ENCODE measurements at places on chromosomes 11 and 22.

DNA sequence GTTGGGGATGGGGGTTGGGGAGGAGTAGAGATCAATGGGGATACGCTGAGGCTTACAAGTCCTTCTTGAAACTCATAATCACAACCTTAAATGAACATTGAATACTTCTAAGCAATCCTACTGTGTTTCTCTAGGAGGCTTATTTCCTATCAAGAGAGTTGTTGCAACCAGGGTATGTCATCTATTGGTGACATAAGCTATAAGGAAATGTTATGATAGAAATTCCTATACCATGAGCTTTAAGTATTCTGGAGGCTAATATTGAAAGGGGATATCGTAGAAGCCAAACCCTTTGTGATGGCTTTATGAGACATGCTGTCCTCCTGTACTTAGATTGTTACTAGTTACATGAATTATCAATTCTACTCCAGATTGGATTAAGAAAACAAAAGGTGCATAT is 72.9 kb downstream of the DKK3 start:
- no peak for DNase-seq

DNA sequence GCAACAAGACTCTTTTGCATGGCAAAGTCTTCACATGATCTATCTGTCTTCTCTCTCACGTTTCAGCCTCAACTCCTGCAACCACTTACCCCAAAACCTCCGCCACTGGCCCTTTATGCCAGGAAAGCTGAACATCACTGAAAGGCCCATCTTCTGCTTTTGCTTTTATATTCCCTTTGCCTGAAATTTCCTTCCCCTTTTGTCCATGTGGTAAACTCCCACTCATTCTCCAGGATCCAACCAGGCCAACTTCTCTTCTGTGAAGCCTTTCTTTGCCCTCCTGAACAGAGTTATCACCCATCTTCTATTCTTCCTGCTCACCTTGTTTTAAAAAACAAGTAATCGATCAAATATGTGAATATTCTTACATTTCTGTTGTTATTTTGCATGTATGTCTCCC is 117.8 kb downstream of the WNT11 start:
- no peak for DNase-seq

- DNase-seq, result no peak
Observed at GRCh38 chr11:115687934-115688333, 183.7 kb upstream of the CADM1 start.

DNA sequence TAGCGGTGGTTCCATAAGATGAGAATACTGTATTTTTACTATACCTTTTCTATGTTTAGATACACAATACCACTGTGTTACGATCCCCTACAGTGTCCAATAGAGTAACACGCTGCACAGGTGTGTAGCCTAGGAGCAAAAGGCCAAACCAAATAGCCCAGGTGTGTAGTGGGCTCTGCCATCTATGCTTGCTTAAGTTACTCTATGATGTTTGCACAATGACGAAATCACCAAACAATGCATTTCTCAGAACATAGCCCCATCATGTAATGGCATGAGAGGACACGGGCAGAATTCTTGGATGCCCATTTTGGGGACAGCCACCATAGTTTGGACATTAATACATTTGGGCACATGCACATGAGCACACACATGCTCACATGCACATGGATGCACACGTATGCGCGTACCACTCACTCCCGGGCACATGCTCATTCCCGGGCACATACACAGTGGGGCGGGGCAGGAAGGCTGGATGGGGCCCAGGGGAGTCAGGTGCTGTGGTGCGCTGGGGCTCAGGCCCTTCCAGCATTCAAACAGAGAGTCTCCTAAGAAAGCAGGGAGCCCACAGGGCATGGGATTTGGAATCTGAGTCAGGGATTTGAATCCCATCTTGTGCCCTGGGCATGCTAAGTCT is 51.1 kb downstream of the RTN4R start:
- DNase-seq, result no peak

- DNase-seq, result no peak
Observed at GRCh38 chr22:41280065-41280464, 5.9 kb downstream of the RANGAP1 start.

DNA sequence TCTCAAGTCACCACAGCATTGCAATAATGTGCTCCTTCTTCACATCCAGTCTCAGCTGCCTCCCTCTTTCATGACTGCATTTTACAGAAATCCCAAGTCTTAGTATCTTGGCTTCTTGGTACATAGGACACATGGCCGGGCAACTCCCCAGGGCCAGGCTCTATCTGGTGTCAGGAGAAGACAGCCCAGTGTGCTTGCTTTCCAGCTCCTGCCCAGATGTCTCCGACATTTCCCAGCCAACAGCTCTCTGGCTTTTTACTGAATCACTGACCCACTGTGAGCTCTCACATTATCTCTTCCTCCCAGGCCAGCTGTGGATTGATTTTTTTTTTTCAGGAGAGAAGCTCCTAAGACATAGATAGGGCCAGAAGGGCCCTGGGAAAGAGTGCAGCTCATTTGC is 346.0 kb upstream of the C11orf87 start:
- DNase-seq, result no peak

- DNase-seq, result no peak
Observed at GRCh38 chr11:73262851-73263495, 9.2 kb upstream of the P2RY6 start.

- no peak for DNase-seq
Observed at GRCh38 chr11:66011239-66011784, 496 bp upstream of the CST6 start.

- no peak for DNase-seq
Observed at GRCh38 chr11:46427364-46427763, 35.8 kb upstream of the CHRM4 start.

- peak; percentile 82 for DNase-seq
Observed at GRCh38 chr11:115244758-115245157, 259.5 kb downstream of the CADM1 start.

DNA sequence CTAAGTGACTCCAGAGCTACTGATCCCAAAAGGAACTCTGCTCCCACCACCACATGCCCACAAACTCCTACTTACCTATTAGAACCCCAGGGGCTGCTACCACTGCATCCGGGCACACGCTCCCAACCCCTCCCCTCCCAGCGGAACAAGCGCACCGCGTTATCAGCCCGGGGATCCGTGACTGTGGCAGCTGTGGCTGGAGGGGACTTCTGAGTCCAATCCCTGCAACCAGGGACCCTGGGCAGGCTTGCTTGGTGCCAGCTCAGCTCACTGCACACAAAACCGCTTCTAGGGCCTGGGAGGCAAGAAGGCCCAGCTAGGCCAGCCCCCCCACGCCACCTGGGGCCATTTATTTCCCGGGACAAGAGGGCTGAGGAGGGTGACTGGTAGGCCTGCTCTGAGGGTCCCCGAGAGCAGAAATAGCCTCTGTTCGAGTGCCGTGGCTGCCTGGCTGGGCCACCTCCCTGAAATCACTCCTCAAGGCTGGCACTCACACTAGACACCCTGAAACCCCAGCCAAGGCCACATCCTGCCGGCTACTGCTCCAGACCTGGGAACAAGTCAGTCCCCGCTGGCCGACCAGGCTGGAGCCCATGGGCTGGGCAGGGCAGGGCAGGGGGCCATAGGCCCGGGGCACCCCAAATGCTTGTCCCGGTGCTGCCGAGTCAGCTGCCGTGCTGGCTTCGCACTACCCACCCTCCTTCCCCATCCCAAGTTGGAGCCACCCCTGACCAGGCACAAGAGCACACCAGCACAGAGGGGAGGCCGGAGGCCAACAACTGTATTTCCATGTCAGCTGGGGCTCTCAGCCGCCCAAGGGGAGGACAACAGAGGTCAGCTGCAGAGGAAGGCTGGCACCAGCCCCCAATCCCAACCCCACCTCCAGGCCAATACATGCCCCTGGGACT is 1.9 kb upstream of the IFITM10 start:
- no peak for DNase-seq

DNA sequence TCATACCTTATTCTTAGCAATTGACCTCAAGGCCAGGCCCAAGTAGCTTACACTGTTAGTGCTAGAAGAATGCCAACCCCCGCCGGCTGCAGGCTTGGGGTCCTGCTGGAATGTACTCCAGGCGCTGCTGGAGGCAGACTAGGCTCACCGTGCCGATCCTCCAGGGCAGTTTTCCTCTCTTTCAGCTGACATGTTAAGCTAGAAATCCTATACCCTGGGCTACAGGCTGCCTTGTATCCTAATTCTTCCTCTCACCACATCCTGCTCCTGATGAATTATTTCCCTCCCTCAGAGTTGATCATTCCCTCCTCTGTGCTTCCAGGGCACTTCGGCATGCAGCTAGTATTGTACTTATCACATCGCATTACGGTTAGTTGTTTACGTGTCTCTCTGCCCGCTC is 3.4 kb downstream of the SPTBN2 start:
- DNase-seq, result no peak

GRCh38 chr22:26629988-26630761 is 8.4 kb downstream of the CRYBA4 start:
- DNase-seq, result no peak

- DNase-seq, result no peak
Observed at GRCh38 chr11:13137844-13138301, 128.8 kb downstream of the RASSF10 start.

- DNase-seq, result no peak
Observed at GRCh38 chr11:119739021-119739703, 10.2 kb upstream of the NECTIN1 start.

DNA sequence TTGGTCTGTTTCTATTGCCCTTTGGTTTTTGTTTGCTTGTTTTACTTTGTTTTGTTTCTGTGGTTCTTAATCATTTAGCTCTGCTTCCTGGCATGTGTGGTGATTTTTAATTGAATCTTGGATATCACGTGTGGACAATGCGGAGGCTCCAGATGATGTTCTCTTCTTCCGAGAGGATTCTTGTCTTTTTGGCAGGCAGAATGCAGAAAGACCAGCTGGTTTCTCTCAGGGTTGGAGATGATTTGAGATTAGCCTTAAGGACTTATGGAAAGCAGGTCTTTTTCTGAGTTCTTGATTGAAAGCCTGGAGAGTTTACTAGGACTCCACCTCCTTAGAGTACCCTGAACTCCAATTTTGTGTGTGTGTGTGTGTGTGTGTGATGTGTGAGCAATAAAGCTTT is 21.0 kb upstream of the ANO1 start:
- no peak for DNase-seq

DNA sequence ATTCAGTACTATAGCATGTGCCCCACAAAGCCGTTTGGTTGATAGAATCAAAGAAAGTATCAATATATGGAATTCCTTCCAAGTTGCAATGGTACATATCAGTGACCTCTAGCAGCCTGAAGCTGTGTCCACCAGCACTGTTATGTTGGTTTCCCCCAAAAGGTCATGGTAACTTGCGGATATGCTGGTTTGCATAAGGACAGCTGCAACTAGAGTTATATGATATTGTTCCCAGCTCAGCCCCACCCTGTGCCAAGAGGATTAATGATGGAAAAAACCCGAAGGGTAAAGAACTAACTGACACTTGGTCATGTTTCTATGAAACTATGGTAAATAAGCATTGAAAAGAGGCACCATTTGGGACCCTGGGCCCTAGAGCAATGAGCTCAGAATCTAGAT is 93.5 kb downstream of the PDHX start:
- no peak for DNase-seq

DNA sequence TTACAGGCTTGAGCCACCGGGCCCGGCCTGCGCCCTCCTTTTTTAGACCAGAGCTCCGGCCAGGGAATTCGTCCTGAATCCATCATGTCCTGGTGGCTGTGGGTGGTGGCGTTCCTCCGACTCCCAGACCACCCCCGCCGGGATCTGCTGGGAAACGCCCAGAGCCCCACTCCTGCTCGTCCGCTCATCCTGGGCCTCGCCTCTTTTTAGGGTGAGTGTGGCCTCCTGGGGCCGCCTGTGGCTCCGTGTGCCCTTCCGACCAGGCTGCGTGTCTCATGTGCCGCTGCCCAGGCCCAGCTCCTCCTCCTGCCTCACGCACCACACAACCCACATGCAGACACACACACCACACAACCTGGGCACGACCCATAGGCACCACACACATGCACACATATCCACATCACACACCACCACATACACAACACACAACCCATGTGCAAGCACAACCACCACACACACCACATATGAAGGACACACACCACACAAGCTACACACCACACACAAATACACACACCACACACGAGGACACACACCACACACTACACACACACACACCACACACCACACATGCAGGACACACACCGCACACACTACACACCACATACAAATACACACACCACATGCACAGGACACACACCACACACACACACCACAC is 946.2 kb downstream of the BRD1 start:
- DNase-seq, result no peak

DNA sequence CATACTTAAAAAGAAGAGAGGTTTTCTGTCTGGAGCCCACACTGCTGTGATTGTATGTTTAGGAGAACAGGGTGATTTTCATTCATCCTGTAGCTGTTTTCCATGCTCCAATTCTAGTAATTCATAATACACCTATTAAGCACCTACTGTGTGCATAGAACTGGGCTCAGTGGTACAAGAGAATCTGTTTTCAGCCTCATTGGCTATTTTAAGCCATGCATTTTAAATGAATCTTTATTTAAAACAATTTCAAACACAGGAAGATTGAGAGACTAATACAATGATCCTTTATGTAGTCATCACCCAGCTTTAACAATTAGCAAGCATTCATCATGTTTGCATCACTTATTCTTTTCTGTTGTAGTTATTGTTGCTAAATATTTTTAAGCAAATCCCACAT is 86.2 kb downstream of the BDNF start:
- DNase-seq, result no peak

DNA sequence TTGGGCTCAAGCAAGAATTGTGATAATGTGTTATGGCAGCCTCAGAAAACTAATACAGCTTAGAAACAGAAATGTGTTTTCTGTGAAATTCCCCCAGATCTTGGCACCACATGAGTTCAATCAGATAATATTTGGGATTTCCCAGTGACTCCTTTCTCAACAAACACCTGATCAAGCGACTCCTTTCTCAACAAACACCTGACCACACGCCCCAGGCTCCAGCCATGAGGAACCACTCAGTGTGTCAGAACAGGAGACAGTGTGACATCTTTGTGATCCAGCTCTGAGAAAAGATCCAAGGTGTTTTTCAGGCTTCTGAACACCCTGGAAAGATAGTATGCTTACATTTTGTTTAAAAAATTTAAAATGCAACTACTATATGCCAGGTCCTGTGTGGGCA is 1.9 kb upstream of the UVRAG start:
- DNase-seq, result no peak

DNA sequence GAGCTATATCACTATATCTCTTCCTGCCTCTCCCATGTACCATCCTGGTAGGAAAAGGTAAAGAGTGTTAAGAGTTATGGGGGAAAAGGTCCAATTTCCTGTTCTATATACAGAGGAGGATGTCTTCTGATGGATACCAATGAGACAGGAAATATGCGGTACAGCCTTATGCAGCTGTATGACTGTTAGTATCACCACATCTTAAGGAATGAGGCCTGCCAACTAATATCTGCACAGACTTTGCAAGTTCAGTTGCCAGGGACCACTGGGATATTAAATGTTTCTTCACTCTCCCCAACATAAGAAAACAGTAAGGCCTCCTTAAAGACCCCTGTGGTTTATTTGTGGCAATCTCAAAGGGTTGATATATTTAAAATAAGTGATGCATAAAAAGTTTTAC is 1182.5 kb downstream of the LRRC4C start:
- DNase-seq, result no peak
